ENCODE measurements at places on chromosomes 3 and 15.

GRCh38 chr3:160870327-160870726 lies 114.3 kb downstream of the PPM1L start:
- DNase-seq = no peak

DNA sequence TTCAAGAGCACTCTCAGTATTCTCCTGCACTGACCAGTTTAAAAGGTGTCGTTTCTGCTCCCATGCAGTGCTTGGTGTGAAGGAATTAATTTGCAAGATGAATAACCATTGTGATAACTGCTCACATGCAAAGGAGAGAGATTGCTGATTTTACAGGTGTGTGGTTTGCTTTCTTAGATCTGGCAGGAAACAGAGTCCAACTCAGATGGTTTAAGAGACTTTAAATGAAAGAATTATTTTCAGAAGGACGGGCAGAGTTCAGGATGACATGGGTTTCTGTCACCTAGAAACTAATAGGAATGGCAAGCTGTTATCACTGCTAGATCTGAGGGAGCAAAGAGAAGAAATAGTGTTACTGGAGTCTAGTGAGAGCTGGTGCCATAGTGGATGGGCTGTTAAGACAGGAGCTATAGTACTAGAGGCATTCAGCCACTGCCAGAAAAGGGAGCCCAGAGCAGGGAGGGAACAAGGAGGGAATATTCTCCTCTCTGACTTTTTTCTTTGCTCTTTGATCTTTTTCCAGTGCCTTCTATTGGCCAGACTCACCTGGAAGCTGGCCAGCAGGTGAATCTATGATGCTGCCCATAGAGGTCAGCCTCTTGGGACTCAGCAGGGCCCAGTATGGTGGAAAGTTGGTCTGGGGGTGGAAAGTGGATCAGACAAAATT lies 14.9 kb downstream of the ATXN7 start:
- DNase-seq = no peak

DNA sequence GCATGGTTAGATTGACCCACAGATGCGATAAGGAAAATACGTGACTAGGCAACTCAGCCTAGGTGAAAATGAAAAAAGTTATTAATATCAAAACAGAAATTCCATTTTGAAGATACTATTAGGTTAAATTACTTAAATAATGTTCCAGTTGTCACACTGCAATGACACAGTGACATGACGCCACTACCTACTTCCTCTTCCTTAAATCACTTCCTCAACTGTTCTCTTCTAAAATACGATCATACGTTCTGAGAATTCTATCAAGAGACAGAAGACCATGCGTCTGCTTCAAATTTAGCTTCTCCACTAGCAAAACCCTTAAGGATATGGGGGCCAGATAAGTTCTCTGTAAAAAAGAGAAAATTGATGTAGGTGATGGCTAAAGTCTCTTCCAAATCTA lies 18.2 kb downstream of the CMTM6 start:
- peak; percentile 37 for DNase-seq

DNA sequence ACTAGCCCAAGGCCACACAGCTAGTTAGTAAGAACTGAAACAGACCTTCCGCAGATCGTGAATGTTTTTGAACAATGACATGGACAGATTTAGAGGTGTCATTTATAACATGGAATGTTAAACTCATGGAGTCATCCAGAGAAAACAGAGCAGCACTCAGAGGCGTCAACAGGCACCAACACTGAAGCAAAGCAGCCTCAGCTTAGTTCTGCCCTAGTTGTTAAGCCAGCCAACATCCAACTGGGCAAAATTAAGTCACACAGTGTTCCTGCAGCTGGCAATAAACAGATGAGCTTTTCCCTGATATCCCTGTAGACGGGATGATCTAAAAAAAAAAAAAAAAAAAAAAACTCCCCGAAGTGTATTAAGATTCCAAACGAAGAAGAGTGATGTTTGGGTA lies 13.6 kb downstream of the DCLK3 start:
- DNase-seq = no peak

- no peak for DNase-seq
These were observed 33.3 kb downstream of the CMTM6 start for GRCh38 chr3:32469151-32469874.

DNA sequence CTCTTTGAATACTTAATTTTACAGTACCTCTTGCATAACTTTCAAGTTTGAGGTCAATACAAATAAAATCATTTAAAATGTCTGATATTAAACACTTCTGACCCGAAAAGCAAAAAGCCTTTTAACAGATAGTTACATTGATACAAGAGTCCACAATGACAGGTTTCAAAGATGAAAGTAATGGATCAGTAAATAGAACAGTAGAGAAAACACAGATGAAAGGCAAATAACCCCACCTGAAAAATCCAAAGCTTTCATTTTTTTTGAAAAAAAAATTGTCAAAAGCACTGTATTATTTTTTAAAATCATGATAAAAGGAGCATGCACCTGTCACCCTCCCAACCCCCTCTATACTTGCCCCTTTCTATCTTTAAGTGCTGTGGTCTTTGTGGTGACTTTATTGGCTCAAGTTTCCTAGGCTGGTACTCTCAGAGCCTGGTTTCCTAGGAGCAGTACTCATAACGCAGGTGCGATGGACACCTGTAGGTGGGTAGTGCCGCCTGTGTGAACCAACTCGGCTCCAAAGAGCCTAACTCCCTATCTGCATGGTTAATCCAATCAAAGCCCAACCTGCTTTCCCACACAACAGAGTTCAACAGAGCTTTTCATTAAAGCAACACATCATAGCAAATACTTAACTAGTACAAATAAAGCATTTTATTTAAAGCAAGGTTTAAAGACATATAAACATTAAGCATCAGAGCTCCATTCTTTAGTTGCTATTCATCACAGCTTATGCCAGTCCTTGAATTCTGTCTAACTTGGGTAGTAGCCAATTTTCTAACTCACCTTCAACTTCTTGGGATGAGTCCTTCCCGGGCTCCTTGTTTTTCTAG lies 32.2 kb downstream of the LIPC start:
- DNase-seq = no peak

GRCh38 chr15:96381463-96381862 lies 51.0 kb downstream of the NR2F2 start:
- DNase-seq = no peak

DNA sequence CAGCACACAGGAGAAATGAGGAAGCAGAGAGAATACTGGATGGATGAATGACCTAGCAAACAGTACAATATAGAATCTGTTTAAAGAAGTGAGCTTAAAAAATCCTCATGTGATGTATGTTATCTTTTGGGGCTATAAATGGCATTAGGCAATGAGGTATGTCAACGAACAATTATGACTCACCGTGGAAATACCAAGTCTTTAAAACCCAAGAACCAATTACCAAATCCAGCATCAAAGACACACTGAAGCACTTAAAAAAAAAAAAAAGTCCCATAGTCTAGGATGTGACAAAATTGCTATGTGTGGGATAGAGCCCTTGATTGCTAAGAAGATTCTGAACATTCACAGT lies 36.3 kb upstream of the HERC1 start:
- DNase-seq = no peak

- DNase-seq = no peak
These were observed 19.0 kb upstream of the DMXL2 start for GRCh38 chr15:51641490-51642130.

DNA sequence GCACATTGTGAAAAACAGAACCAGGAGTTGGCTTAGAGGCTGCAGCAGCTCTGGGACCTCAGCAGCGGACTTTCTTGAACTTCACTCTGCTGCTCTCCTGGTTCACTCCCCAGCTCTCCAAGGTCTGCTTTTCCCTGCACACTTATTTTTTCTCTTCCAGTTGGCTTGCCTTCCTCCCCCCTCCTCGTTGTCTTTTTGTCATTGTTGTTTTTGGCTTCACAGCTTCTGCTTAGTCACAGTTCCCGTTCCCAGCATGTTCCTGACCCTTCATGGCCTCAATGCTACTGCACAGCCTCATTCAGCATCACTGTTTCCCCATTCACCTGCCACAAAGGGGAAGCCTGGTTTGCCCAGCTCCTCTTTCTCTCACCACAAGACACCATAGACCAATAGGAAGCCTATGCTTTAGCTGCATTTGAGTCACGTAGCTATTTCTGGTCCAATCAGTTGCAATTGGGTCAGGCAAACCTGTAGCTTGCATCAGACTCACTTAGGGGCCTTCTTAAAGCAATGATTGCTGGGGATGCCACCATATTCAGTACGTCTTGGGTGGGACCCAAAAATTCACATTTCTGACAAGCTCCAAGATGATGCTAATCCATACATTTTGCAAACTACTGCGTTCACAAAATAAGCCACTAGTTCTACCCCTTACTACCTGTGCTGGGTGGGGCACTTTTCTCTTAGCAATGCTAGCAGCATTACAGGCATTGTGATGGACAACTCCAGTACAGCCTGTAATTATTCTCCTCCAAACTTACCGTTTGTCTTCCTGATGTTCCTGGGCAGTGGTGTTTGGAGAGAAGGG lies 7.8 kb upstream of the SUMF1 start:
- peak; percentile 39 for DNase-seq

DNA sequence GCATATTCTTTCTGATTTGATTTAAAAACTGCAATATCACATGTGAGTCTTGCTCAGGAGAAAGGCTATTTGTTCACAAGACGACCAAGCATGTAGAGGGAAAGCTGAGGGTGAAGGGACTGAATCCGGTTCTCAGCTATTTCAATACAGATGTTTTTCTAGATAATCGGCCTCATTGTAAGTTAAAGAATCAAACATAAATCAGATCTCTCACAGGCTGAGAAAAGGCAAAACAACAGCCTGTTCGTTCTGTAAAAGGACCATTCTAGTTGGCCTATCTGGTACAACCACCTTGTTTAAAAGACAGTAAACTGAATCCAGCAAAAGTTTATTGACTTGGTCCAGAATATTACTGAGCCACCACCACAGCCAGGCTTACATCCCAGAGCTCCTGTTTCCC lies 1045.7 kb upstream of the CFAP20DC start:
- DNase-seq = no peak

- peak; percentile 66 for DNase-seq
These were observed at the start of gene LINGO1 for GRCh38 chr15:77632534-77633133. LINGO1 (minus strand) TSS chr15:77632912; CDS start chr15:77632315, 597 bp downstream.

DNA sequence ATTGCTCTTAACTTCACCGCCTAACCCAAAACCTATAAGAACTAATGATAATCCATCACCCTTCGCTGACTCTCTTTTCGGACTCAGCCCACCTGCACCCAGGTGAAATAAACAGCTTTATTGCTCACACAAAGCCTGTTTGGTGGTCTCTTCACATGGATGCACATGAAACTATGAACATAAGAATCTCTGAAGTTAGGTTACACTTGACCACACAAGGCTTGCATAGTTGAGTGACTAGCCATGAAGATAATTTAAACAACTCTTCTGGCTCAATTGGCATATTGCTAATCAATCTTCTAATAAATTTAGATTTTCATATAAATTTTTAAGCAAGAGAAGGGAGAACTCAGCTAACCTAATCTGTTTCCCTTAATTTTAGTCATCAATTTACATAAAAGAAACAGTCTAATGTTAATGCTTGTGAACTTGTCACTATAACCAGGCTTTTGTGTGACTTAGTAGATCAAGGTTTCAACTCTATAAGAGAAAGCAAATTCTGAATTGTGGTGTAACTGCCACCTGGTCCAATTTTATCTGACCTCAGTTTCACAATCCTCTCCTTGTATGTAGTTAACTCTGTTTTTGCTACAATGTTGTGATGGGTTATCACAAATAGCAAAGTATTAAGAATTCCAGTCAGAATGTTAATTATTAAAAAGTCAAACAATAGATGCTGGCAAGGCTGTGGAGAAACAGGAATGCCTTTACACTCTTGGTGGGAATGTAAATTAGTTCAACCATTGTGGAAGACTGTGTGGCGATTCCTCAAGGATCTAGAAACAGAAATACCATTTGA lies 82.0 kb downstream of the HHLA2 start:
- no peak for DNase-seq

- DNase-seq = no peak
These were observed 301.8 kb upstream of the MCTP2 start for GRCh38 chr15:93929375-93930094.

DNA sequence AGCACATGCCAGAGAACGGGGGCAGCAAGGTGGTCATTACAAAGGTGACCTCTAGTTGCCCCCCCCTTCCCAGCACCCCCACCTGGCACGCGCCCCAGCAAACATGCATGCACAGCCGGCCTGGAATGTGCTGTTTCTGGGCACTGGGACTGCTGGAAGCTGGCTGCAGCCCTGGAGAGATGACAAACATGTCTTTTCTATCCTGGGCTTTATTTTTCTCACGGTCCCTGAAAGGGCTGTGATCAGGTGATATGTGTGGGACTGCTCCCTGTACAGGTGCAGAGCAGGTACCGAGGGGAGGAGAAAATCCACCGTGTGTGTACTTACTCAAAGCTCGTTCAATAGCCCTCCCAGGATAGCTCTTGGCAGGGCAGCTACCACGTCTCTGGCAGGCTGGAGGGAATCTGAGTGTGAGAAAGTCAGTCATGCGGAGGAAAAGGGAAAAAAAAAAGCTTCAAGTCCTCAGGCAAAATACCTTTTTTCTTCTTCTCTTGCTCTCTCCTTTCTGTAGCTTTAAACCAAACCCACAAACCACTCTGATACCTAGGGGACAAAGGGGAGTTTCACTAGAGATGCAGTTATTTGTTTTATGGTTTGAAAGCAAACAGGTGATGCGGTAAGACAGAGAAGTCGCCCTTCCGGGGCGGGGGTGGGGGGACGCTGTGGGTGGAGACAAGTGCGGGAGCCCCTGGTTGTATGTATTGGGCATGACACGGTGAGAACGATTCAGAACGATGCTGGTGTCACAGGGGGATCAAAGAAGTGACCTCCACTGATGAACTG lies 5.0 kb upstream of the HES1 start:
- no peak for DNase-seq

GRCh38 chr3:136908297-136908696 lies 46.3 kb downstream of the NCK1 start:
- DNase-seq = no peak

DNA sequence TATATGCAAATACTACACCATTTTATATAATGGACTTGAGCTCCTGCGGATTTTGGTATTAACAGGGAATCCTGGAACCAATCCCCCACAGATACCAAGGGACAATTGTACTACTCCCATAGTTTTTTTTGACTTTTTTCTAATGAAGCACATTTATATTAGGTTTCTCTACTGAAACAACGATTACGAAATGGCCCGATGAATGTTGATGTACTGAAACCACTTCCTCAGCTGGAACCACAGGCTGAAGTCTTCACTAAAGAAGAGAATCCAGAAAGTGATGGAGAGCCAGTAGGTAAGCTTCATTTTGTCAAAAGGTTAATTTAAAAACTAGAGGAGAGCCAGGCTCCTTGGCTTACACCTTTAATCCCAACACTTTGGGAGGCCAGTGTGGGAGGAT lies 121.5 kb upstream of the LRRFIP2 start:
- no peak for DNase-seq

GRCh38 chr3:24479816-24480215 lies 14.8 kb downstream of the THRB start:
- no peak for DNase-seq
